CD8-positive, alpha-beta T cell (primary cell): ENCODE measurements at places on chromosomes 3 and 15. TPM values are rescaled to one million over a fixed set of nuclear protein-coding genes. Genes with fewer than 3 reads are reported as not detected.
A peak's percentile ranks its signal among the peaks of the same experiment; 100 is the strongest.

The TOMM70 gene
- 27.7 TPM for total RNA-seq

The LMAN1L gene
- total RNA-seq: not detected

The FILIP1L gene
- total RNA-seq: 0.14 TPM

The SGO1 gene
- total RNA-seq: 0.33 TPM

DNA sequence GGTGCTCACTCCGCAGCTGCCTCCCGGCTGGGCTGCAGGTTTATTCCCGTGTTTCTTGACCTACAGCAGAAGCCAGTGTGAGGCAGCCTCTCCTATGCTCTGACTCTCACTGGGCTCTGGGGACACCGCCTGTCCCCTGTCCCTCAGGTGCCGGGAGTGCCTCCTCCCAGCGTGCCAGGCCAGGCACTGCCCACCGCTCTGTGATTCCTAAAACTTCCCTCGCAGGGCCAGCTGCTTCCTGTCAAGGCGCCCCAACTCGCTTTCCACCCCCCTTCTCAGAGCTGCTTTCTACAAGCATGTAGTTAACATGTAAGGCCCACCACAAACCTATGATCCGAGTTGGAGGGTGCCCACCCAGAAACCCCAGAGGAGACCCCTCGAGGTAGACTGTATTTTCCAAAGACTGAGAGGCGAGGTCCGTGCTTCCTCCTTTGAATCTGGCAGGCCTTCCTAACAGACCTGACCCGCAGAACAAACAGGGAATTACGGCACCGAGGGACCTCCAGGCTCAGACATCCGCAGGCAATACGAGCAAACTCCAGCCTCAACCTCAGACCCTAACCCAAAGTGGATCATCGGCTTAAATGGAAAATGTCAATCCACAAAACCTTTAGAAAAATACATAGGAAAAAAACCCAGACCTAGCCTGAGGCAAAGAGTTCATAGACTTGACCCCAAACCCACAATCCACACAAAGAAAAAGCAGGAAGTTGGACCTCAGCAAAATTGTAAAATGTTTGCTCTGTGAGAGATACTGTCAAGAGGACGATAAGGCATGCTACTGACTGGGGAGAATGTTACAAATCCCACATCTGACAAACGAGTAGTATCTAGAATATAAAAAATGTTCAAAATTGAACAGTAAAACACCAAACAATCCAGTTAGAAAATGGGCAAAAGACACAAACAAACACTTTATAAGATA is 121.3 kb upstream of the IQSEC1 start:
- no peak for DNase-seq

DNA sequence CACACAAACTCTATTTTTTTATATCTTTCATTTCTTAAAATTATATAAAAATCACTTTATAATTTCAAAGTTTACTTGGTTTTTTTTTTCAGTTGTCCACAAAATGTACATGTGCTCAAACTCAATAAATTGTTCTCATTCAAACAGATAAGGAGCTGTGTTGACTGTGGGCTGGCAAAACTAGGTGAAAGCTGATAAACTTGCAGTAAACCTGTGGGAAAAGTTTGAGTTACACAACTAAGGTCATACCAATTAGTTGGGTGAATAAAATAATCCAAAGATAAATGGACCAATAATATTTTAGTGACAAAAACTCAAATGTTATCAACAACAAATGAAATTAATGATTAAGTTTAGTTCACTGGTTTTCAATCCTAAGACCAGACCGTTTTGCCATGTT is 12.6 kb upstream of the UPK1B start:
- no peak for DNase-seq

GRCh38 chr15:37932549-37932948 is 1.9 kb upstream of the TMCO5A start:
- no peak for DNase-seq

- no peak for DNase-seq
Measured at GRCh38 chr3:61559136-61559731, 2.1 kb upstream of the PTPRG start.

- DNase-seq: no peak
Measured at GRCh38 chr3:165259541-165260193, 63.5 kb upstream of the SLITRK3 start.

- peak; percentile 1 for DNase-seq
Measured at GRCh38 chr3:48407542-48408099, 22.3 kb downstream of the PLXNB1 start.

DNA sequence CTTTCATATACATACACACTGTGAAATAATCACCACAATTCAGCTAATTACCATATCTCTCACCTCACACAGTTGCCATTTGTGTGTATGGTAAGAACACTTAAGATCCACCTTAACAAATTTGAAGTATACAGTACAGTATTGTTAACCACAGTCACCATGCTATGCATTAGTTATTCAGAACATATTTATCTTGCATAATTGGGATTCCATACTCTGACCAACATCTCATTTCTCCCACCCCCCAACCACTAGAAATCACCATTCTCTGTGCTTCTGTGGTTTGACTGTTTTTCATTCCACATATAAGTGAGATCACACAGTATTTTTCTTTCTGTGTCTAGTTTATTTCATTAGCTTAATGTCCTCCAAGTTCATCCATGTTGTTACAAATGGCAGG is 247.7 kb upstream of the CTNNB1 start:
- DNase-seq: no peak

- DNase-seq: no peak
Measured at GRCh38 chr3:194257916-194258668, 93.0 kb downstream of the CPN2 start.

DNA sequence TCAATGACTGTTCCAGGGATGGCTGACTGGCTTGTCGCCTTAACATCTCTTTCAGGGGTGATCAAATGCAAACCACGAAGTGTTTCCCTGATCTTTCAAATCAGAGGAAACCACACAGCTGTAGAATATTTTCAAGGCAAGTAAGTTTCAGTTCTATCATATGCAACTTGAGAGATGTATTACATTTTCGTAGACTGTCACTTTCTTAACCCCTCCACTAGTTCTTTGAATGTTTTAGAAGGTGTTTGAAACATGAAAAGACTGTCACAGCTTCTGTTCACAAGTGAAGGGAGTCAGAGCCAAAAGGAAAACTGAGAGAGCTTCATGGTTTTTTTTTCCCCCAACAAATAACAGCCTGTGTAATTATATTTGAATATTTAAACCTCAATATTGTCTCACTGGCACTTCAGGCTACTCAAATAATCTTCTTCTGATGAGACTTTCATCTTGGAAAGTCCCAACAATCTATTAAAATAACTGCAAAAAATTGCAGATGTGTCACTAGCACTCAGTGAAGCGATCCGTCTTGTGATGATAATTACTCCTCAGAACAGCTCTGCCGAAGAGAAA is 25.9 kb upstream of the CAPN7 start:
- DNase-seq: no peak

GRCh38 chr15:63986751-63987341 is 59.4 kb downstream of the DAPK2 start:
- DNase-seq: no peak

DNA sequence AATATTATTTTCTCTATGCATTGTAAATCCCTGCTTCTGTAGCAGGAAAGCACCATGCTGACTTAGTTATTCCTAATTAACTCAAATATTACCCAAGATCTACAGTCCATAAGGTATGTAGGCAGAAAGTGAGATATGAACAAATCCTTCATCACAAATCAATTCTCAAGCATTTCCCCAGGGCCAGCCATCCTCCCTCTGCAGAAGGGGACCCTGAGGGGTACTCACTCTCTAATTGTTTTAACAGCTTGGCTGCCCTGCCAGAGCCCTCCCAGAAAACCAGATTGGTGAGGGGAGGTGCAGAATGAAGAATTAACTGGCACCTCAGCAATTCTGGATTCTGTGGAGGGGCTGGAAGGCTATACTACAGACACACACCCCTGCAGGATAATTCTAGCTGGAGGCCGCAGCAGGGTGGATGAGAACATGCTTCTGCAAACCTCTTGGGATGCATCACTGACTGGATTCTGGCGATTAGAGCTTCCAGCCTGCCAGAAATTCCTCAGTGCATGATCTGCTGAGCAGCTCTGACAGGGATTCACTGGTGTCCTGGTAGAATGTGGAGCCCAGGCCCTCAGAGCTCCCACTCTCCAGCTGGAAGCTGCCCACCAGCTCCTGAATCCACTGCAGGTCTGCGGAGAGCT is 88.6 kb upstream of the HERC1 start:
- DNase-seq: no peak

- DNase-seq: no peak
Measured at GRCh38 chr3:38047896-38048295, 8.9 kb downstream of the DLEC1 start.

DNA sequence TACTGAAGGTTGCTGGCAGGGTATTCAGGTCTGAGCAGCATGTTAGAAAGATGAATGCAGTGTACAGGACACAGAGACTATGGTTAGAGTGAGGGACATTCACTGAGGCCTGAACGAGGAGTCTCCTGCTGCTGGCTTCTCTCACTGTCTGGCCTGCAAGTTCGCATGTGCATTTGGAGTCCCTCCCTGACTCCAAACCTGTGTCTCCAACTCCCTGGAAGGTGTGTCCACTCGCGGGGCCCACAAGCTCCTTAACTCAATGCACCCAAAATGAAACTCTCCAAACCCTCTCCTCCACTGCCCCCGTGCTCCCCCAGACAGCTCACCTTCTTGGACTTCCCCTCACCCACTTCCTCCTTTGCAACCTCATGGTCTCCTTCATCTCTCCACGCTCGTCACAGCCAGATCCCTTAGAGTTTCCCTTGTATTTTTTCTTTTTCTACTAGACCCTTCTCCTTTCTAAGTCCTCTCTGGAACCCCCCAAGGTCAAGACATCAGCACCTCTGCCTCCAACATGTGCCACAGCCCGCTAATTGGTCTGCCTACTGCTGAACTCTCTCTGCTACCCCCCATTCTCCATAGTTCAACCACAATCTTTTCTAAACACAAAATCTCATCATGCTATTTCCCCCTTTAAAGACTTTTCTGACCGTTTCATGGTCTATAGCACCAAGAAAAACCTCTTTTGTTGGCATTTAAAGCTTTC is 58.3 kb downstream of the HES1 start:
- no peak for DNase-seq

DNA sequence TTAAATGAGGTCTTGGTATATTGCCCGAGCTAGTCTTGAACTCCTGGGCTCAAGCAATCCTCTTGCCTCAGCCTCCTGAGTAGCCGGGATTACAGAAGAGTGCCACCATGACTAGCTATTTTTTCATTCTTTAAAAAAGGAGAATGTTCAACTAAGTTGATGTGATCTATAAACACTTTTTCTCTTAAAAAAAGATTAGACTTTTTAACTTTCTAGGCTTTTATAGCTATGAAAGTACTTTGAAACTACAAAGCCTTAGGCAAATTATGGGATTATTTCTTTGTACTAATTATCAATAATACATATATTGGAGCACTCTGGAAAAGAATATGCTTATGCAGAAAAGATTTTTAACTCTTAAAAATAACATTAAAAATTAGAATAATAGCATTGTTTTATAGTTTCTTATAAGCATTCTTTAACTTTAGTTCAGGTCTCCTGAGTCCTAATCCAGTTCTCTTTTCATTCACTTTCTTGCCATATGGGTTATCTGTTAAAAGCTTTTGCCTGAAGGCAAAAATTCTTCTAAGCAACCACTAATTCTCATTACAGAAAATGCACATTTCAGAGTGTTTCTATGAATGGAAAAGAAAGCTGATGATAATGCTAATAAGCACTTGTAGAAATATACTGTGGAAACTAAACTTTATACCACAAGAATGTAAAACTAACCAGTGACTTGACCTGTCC is 87.8 kb downstream of the DPPA2 start:
- DNase-seq: no peak

DNA sequence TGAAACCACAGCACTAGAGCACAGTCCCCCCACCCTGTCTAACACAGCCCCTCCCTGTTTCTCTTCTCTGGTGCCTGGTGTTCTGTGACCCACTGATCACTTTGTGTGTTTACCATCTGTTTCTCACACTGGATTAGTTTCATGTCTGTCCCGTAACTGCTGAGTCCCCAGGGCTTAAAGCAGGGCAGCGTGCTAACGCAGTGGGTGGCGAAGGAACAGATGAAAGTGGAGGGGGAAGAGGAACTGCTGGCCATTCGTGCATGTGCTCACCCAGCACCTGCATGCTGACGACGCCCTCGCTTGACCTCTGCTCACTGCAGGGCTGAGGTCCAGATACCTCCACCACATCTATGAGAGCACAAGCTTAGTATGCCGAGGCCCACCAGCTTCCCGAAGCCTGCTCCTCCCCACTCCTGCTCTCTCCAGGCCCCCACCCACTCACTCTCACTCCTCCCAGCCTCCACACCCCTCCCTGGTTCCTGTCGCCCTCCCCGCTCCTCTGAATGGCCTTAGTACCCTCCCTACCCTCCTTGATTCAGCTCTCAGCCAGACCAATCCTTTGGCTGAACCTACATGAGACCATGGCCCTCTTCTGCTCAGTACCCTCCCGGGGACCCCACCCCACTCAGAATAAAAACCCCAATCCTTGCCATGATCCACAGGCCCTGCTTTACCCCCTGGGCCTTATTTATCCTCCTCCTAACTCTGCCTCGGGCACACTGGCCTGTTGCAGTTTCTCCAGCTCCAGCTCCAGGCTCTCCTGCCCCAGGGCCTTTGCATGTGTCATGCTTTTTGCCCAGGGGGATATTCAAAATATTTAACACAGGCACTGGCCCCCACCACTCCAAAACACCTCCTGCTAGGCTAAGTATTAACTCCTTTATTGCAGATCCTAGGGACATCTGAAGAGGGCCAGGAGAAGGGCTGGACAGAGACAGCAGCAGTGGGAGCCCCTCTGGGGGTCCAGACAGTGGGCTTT is 15.1 kb upstream of the IQSEC1 start:
- DNase-seq: no peak

DNA sequence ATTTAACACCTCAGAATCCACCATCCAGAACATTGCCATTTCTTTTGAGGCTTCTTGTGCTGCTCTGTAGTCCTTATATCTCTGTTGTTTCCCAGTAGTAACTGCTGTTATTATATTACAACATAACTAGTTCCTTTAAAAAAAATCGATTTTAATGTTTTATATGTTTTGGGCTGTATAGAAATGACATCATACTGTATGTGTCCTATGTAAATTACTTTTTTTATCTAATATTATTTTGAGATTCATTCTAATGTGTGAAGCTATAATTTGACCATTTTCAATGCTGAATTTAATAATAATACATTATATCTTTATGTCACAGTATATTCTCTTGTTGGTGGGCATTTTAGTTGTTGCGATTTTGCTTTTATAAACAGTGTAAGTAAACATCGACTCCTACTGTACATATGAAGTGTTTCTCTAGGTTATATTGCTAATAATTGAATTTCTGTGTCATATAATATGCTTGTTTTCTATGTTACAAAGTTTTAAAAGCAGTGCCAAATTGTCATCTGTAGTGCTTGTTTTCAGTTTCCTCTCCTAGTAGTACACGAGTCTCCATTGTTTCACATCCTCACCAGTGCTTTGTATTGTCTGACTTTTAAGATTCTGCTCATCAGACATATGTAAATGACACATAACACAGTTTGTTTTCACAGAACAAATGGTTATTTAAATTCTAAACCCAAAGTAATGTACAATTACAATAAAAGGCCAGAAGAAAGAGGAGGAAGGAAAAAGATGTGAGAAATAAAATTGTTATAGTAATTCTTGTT is 172.0 kb upstream of the LRRFIP2 start:
- no peak for DNase-seq

DNA sequence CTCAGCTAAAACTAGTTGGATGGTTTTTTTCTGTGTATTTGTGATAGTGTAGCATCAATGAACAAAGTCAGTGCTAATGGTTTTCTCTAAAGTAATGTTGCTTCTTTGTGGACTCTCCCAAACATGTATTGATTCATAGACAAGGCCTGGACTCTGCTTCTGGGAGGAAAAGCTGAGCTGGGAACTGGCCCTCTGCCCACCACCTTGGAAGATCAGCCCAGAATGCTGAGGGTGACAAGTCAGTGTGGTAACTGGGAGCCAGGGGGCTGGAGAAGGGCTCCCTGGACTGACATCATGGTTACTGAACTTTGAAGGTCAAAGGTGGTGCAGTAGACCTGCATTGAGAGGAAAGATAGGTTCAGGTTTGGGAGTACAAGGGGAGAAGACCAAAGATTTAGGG is 3.0 kb downstream of the ARHGAP31 start:
- no peak for DNase-seq
